ENCODE measurements at places on chromosomes 5 and 9.

GRCh38 chr9:68780380-68780712 lies 75.3 kb downstream of the PIP5K1B start:
- DNase-seq: no peak

DNA sequence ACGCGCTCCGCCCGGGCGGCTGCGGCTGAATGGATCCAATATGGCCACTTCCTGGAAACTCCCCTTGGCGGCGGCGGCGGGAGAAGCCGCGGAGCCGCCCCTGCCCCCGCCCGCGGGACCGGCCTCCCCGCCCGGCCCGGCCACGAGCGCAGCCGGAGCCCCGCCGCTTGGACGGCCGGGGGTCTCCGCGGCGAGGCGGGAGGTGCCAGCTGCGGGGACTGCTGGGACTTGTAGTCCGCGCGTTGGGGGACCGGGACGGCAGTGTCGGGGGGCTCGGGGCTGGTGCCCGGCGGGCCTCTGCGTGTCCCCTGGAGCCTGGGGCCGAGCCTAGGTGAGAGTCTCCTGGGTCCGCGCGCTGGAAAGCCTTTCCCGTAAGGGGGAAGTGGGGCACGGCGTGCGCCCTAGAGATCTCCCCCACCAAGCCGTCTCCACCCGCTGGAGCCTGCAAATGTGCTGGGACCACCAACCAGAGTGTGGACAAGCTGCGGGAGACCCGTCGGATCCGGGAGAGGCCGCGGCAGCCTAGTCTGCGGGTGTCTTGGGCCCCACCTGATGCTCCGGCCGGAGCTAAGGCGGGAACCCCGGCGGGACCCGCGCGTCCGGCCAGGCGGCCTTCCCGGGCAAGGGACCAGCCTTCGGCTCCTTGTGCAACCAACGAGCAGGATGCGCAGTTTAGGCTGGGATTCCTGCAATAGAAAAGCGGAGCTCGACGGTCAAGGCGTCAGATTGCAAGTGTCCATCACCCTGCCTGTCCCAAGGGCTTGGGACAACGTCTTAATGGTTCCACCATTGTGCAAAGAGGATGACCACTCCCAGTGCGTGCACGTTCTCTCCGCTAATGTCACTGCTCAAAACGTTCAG lies at the start of gene SEPTIN8:
TSS of gene SEPTIN8 (minus strand) at position 31 of the 861 bp plus-strand sequence. CDS start 102 bp downstream, outside the sequence.
- DNase-seq: peak; percentile 47

DNA sequence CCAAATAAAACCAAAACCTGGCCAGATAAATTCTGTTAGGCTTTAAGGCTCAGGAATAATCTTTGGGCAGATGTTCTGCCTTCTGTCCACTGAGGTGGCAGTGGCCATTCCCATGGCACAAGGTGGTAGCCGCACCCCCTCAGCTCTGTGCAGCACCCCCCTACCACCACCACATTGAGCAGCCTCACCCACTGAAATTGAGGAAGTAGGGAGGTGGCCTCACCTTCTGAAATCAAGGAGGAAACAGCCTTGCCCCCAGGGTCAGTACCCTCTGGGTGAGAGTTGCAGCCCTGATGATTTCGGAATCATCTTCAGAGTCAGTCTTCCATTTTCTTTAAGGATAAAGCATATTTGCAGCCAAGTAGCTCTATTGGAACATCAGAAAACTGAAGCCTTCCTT lies 204.8 kb upstream of the PIK3R1 start:
- DNase-seq: no peak

DNA sequence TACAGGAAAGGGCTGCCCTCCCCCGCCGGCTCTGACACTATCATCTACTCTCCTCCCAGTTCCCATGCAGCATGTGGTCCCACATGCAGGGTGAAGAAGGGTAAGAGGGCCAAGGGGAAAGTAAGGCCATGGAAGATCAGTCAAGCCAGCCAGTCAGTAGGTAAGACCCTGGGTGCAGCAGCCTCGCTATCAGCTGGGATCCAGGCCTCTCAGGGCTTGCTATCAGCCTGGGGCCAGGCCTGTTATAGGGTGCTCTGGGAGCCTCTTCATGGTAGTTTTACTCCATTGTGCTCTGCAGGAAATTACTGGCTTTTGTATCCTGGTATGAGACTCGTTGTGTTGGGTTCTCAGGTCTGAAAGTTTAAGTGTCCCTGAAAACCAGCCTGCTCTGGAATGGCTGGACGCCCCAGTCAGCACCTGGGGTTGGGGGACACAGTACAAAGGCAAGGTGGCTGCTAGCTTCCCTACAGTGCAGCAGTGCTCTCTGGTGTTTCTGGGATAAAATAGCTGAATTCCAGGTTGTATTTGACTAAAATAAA lies 21.4 kb downstream of the SLC22A4 start:
- no peak for DNase-seq

DNA sequence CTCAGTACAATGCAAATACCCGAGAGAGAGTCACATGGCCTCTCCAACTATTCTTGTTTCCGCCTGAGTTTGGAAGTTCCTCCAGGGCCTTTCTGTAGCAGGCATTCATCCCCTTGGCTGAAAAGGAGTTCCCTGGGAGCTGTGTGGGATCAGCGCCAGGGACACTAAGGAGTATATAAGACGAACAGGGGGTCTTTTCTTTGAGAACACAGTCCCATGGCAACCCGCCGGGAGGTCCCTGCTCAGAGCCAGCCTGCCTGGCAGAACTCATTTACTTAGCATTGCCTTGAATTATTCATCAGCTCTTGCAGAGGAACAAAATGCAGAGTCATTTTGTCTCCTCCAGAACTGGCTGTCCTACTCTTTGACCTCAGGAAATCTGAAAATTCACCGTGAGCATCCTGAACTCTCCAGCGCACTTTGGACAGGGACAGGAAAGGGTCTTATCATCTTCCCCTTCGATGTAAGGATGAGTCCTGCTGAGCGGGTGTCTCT lies 120.4 kb upstream of the OSMR start:
- DNase-seq: peak; percentile 52

Measured in neural crest cell (in vitro differentiated cells).